IMR-90 (cell line): ENCODE measurements at places on chromosomes 11 and 22.

GRCh38 chr11:118321386-118322082 is 17.0 kb downstream of the CD3E start:
- no peak for DNase-seq

DNA sequence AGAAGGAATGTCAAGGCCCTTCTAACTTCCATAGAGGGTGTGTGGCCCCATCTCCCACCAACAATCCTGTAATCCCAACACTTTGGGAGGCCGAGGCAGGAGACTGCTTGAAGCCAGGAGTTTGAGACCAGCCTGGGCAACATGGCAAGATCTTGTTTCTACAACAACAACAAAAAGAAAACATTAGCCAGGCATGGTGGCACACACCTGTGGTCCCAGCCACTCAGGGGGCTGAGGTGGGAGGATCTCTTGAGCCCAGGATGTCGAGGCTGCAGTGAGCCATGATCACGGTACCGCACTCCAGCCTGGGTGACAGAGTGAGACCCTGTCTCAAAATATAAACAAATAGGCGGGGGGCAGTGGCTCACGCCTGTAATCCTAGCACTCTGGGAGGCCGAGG is 16.9 kb downstream of the TSPAN32 start:
- no peak for DNase-seq

GRCh38 chr22:49262167-49262566 is 565.5 kb downstream of the BRD1 start:
- no peak for DNase-seq

- no peak for DNase-seq
Observed at GRCh38 chr22:50192436-50193204, 6.9 kb downstream of the TRABD start.

DNA sequence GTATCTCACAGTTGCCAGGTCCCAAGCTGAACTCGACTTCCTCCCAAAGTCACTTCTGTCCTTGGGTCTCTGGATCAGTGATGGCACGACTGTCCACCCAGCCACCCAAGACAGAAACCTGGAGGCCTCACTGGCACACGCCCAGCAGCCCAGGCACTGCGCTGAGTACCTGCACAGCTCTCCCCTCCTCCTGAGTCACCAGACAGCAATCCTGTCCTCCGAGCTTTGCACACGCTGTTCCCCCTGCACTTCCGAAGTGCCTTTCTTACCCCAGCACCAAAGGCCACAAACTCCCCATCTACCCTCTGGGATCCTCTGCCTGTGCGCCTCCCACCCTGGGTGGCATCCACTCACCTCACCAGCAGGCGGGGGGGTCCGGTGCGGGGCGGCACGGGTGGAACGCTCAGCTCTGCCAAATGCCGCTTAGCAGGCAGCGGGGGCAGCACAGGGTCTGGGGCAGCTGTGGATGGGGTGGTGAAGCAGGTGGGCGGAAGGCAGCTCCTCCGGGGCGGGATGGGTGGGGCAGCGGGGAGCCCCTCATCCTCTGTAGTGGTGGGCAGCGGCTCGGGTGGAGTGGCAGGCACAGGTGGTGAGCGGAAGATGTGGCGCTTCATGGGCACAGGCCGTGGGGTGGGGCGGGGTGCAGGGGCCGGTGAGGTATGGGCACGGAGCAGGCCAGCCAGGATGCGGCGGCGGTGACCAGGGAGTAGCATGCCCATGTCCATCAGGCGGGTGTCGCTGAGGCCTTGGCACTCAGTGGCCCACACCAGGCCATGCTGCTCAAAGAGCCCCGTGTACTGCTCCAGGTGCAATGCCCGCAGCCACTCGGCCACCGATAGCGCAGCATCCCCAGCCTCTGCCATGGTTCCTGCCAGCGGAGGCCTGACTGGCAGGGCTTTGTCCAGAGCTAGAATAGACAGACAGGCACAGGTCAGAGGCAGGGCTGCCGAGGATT is 25.7 kb downstream of the ARAP1 start:
- no peak for DNase-seq

- DNase-seq, result no peak
Observed at GRCh38 chr11:41970681-41971080, 511.2 kb upstream of the LRRC4C start.

- DNase-seq, result no peak
Observed at GRCh38 chr11:19817870-19818269, 105.2 kb downstream of the NAV2 start.

DNA sequence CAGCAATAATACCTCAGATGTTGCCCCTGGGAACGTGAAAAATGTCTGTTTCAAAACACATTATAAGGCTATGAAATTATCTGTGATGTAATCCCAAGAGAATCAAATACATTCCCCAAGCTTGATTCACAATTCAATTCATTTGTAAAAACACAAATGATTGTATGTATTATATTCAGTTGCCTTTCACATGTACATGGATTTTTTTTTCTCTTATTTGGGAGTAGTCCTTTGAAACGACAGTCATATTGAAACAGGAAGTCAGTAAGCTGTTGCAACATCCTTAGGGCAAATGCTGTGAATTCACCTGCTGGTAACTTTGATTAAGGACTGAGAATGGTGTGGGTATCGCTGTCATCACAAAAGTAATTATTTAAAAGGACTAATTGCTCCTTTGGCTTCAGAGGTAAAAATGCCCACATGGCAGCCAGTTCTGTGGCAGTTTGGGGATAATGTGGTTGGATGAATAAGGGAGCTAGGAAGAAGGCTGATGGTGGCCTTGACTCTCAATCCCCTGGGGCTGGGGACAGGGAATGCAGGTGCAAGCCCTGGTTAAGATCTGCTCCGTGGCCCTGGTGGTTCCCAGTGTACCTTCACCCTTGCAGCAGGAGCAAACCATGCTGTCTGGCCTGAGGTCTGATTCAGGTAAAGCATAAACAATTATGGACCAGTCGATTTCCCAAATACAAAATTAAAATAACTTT is 13.2 kb downstream of the EHF start:
- DNase-seq, result peak; percentile 51

DNA sequence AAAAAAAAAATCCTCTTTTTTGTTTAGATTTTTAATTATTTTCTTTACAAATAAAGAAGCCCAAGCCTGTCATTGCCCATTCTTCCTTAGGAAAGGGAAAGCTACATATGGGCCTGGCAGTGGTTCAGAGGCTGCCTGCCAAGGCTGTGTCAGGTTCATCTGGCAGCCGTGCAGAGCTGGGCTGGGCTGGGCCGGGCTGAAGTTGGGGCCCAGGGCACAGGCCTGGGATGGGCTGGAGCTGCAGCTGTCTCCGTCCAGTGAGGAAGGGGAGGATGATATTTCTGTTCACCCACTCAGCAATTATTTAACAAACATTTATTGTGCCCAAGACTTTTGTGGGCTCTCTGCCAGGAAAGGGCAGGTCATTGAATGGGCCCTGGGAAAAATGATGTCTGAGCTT is 4.6 kb downstream of the PRR5L start:
- DNase-seq, result peak; percentile 17

DNA sequence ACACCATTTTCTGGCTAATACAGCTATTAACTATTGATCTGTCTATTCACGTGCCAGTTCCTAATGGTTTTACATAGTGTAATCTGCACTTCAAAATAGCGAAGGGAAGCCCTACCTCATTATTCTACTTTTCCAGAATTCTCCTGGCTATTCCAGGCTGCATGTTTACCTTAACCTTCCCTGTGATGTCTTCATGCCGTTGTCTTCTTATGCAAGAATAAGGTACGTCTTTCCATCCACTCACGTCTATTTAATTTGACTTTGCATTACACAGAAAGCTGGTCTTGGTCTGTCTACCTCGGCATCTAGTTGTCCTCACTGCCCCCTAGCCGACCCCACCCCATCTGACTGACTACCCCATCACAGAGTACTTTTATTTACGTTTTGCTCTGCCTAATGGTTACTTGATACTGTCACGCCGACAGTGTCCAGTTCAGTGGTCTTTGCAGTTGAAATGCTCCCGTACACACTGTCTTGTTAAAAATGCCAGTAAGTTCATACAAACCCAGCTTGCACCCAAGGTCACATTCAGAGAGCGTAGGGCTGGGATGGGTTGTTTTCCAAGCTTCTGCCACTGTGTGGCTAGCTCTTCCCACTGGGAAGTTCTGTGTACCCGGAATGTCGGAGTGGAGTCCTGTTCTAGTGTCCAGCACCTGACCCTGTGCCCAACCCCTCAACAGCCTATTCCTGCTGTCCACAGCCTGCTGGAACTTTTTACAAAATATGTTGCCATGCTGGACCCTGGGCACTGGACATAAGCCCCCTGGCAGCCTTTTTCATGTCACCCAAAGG is 15.0 kb downstream of the NEAT1 start:
- peak; percentile 41 for DNase-seq

DNA sequence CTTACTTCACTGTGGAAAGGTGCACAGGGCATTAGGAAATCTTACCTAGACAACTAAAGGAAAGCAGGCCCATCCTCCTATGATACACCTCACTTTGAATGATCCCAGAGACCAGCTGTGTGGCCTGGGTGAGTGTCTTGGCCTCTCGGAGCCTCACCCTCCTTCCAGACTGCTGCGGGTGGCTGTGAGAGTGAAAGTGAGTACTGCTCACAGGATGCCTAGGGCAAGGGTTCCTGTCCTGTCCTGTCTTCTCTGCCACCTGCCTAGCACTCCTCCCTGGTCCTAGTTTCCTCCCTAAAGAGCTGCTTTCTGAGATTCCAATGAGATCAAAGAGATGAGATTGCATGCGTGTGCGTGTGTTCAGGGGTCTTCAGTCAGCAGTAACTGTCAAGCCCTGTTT is 19.5 kb upstream of the ADORA2A start:
- no peak for DNase-seq

DNA sequence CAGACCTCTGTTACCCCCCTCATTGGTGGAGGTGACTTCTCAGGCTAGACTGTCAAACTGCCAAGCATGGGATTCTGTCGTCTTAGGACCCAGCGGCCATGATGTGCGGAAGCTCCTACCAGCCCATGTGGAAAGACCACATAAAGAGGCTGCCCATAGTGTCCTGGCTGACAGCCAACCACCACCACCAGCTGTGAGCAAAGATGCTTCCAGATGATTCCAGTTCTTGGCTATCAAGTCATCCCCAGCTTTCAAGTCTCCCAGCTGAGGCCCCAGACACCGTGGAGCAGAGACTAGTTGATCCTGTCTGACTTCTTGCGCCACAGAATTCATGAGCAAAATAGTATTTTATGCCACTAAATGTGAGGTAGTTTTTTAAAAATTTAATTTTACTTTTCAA is 32.9 kb downstream of the SCUBE1 start:
- no peak for DNase-seq

GRCh38 chr11:64765291-64765850 is 5.6 kb upstream of the PYGM start:
- no peak for DNase-seq

GRCh38 chr22:28006271-28006670 is 87.2 kb upstream of the PITPNB start:
- DNase-seq, result peak; percentile 37

GRCh38 chr11:128417607-128418324 is 169.6 kb downstream of the ETS1 start:
- peak; percentile 96 for DNase-seq

- DNase-seq, result no peak
Observed at GRCh38 chr22:19875061-19875530, 20.4 kb upstream of the GNB1L start.

DNA sequence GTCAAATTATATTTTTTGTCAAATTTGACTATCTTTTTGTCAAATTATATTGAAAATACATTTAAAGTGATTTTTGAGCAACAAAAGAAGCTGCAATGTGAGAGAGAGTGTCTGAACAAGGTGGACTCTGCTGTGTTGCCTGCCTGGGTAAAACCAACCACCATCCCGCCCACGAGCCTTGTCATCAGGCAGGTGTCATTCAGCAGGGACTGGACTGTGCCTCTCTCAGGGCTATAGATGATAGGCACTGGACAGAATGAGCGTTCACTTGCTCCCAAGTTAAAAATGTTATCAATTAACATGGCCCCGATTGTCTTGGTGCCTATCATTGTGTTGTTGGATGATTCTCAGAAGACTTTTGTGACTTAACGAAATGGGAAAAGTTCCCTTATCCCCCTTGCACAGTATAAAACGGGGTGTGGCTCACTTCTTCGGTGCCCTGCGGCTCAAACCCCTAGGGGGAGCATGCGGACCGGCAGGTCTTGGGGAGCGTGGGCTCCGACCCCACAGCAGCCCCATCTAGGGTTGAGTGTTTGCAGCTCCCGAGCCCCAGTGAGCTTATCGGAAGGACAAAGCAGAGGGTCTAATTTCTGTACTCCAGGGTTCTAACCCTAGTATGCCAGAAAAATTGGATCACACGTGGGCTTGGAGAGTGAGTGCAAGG is 1.7 kb downstream of the APOL5 start:
- DNase-seq, result no peak

GRCh38 chr11:72084076-72084475 is 3.4 kb downstream of the LRRC51 start:
- no peak for DNase-seq

GRCh38 chr11:95088946-95089619 is 563 bp upstream of the ENDOD1 start:
- DNase-seq, result no peak

- DNase-seq, result no peak
Observed at GRCh38 chr22:39663751-39664150, 93.2 kb downstream of the CACNA1I start.

GRCh38 chr22:36285545-36285944 is 32.6 kb downstream of the APOL1 start:
- DNase-seq, result no peak

DNA sequence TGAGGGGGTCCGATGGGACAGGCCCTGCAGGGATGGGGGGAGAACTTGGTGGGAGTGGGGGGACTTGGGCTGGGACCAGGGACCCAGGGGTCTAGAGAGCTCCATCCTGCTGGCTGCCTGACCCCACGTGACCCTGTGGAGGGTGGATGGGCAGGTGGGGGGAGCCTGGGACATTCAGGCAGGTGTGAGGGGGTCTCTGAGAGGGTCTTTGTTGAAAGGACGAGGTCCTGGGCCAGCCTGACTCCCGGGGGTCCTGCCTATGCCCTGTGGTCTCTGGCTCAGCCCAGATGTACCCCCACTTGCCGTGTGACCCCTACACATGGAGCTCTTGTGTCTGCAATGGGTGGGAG is 7.5 kb downstream of the LRRC56 start:
- no peak for DNase-seq

DNA sequence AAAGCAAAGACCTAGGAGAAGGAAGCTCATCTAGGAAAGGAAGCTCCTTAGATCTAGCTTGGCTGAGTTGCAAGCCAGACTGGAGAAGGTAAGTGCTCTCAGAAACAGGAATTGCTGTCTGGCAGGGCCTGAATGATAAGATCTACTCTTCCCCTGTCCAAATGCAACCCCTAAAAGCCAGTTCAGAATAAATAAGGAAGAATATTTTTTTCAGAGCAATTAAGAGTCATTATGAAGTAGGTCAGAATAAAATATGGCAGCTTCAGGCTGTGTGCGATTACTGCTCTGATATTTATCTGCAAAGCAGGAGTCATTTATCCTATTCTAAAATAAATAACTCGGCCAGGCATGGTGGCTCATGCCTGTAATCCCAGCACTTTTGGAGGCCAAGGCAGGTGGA is 82.1 kb downstream of the PIWIL4 start:
- no peak for DNase-seq

DNA sequence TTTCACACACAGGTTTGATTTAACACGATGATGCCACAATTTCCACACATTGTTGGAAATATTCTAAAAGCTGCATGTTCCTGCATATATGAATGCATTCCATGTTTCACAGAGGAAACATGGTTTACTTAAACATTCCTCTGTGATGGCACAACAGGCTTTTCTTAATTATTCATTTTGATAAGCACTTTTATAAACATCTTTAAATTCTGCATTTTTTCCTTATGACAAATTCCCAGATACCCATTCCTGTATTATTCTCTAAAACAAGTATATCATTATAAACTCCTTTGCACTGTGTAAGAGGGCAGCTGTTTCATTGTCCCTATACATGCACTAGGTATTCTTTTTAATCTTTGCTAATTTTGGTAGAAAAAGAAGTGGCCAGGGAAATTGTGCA is 532.3 kb downstream of the SOX6 start:
- DNase-seq, result peak; percentile 77

GRCh38 chr22:50175921-50176849 is 5.7 kb downstream of the PANX2 start:
- DNase-seq, result no peak
